ENCODE measurements at places on chromosomes 5 and 9.

DNA sequence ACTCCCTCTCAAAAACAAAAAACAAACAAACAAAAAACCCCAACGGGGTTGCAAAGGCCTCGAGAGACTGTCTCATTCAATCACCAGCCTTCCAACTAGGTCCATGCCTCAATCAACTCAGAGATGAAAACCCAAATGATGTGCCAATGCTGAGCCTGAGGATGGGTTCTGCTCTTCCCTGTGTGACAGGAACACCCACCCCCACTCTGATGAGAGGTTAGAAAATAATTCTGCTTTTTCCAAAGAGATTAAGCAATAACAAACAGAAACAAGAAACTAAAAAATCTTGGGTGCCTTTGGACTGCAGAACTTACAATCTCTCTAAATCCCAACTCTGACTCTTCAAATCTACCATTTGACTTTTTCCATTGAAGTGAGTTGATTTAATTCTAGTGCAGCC lies 25.5 kb upstream of the FBP1 start:
- DNase-seq: no peak

DNA sequence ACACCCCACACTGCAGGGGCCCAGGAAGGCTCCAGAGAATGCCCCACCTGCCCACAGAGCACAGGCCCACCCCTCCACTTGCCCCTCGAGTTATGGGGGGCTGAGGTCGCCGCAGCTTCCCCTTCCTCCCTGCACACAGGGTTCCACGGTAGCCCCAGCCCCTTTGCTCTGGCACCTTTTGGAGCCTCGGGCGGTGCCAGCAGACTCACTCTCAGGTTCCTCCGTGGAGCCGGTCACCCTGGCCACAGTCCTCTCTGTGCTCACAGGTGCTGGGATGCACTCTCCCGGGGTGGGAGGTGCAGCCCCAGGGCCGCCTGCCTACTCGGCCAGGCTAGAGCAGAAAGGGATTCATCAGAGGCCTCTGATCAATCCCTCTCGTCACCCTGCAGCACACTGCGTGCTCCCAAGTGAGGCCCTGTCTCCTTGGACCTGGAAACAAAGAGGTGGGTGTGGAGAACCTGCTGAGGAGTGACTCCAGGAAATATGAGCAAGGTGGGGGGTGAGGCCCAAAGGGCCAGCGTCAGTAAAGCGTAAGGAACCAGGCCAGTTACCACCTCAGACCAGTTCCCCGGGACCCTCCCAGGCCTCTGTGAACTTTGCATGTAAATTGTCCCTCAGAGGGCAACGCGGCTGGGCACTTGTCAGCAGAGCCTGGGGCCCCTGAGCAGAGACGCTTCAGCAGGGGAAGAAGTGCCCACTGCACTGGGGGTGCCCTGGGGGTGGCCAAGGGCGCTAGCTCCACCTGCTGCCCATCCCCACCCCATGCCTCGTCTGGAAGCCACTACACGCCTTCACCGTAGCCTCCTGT lies 167.8 kb downstream of the OLFM1 start:
- no peak for DNase-seq

DNA sequence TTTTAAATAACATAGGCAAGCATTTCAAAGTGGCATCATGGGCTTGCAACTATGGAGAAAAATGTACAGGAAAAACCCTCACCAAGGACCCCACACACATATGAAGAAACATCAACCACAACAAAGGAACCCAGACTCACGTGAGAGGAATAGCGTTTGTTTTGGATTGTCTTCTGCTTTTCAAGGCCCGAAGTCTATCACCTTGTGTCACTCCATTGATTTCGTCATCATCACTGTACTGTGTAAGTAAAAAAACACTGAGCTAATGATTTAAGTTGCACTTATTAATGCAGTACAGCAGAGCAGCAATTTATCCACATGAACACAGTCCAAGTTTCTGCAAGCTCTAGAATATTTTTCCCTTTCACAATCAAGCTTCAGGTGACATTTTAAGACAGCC lies 72.4 kb downstream of the HABP4 start:
- no peak for DNase-seq

GRCh38 chr9:18601956-18602355 lies 128.0 kb downstream of the ADAMTSL1 start:
- DNase-seq: no peak

DNA sequence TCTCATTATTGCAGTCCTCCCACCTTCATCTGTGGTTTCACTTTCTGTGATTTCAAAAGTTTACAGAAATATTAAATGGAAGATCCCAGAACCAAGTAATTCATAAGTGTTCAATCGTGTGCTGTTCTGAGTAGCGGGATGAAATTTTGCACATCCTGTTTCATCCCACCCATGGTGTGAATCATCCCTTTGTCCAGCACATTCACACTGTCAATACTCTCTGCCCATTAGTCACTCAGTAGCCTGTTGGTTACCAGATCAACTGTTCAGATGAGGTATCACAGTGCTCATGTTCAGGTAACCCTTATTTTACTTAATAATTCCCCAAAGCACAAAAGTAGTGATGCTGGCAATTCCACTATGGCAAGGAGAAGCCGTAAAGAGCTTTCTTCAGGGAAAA lies 26.8 kb downstream of the FAM81B start:
- no peak for DNase-seq

DNA sequence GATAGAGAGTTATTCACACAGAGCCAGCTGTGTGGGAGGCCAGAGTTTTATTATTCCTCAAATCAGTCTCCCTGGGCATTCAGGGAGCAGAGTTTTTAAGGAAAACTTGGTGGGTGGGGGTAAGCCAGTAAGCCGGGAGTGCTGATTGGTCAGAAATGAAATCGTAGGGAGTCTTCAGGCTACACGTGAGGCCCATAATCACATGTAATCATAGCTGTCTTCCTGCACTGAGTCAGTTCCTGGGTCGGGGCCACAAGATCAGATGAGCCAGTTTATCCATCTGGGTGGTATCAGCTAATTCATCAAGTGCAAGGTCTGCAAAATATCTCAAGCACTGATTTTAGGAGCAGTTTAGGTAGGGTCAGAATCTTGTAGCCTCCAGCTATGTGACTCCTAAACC lies 10.8 kb upstream of the TTC39B start:
- no peak for DNase-seq

DNA sequence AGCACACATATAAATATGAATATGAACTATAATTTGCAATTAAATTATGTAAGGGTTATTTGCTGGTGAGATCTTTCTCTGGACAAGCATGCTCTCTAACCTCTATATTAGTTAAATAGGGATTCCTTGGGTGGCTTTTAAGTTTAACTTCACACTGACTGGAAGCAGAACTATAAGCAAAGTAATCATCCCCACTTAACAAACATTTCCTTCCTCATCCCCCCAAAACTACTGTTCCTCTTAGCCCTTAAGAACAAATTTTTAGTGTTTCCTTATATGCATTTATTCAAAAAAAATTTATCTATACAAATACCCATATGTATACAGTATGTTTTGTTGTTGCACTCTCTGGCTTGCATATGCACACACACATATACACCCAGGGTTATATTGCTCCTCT lies 512.1 kb upstream of the MEF2C start:
- no peak for DNase-seq

GRCh38 chr5:135553688-135554462 lies 18.1 kb upstream of the NEUROG1 start:
- no peak for DNase-seq

Data from activated gamma-delta T cell treated with anti-CD3 and anti-CD28 coated beads, Interleukin-2, amount 50 U/mL, for 16 hours (primary cell).